NCI-H2081 (cell line): ENCODE measurements at places on chromosomes 11 and 22.

GRCh38 chr11:44178381-44178780 is 82.9 kb downstream of the EXT2 start:
- DNase-seq: no peak

- no peak for DNase-seq
Observed at GRCh38 chr22:47059076-47059475, 296.6 kb downstream of the TBC1D22A start.

DNA sequence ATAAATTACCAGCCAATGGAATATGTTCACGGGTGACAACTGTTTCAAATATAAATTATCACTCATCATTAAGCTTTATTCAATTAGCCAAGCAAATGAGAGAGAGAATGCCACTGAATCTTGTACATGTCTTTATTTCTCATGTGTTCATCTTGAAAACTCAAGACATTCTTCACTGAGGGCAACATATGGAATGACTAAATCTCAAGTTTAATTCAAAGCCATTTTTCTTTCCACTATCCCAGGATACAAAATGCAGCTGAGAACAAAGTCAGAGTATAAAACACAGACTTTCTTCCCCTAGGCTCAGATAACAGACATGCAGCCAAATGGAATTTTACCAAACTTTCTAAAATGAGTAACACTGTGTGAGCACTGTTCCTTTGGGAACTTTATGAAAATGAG is 12.1 kb upstream of the BBOX1 start:
- no peak for DNase-seq

- peak; percentile 69 for DNase-seq
Observed at GRCh38 chr11:117143390-117143789, 697 bp upstream of the PAFAH1B2 start.

DNA sequence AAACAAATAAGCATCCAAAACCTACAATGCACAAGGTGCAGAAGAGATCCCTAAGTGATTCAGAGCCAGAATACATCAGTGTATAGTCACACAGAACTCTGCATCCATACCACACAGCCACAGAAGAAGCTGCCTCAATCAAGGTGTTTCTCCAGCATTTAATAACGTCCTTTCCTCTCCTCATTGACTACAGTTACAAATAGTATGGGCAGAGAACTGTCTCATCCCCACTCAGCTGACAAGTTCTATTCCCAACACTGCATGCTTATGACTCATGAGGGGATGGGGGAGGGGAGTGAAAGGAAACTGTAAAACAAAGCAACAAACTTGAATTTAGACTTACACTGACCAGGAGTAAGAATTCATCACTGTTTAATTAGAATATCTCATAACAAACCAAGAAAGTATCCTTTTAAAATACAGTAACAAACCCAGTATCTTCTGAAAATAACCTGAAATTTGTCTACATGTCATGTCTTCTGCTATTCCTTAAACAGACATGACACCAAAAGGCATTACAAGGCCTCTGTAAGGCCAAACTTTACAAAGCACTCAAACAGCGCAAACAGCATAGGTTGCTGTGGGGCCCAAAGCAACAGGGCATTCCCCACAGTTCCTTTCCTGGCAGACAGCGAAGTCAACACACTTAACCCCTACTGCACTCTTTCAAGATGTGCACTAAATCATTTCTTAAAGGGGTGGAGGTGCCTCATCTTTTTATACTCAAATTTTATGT is 29.3 kb downstream of the CELF1 start:
- no peak for DNase-seq

DNA sequence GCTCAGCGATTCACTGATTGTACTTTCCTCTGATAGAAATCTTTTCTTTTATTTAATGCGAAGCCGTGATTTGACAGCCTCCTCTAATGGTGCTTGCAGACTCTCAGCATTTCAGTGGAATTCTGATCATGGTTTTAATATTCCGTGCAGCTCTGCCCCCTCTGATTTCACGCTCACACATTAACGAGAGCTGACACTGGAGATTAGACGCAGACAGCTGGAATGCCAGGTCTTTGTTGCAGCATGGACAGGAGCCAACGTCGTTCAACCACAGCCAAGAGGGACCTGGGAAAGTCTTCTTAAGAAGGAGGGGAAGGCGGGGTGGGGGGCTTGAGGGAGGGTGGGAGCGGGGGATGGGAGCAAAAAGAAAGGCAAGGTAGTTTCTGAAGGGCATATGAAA is 186.4 kb downstream of the BLID start:
- peak; percentile 56 for DNase-seq

DNA sequence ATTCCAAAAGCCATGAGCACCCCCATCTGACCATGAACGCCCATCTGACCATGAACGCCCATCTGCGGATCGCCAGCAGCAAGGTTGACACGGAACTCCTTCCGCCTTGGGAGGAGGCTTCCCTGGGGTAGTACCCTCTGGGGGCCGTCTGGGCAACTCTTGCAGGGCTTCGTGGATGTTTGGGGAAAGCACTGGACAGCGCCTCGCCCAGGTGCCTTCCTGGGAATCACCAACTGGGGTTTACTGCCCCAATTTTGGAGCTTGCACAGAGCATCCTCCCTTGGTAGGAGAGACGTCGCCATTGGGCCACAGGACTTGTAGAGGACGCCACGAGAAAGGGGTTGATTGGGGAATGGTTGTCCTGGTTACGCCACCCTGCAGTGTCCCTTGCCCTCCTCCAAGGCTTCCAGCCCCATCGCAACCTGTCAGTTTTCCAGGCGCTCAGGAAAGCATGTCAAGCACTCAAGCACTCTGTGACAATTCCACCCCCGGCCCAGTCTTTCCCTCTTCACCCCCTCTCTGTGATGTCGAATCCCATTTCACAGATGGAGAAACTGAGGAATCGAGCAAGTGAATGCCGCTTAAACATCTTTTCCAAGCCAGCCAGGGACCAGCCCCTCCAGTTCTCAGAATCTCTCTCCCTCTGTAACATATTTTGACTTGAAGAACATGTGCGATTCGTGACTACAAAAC is 914 bp upstream of the PRDM11 start:
- DNase-seq: peak; percentile 27

DNA sequence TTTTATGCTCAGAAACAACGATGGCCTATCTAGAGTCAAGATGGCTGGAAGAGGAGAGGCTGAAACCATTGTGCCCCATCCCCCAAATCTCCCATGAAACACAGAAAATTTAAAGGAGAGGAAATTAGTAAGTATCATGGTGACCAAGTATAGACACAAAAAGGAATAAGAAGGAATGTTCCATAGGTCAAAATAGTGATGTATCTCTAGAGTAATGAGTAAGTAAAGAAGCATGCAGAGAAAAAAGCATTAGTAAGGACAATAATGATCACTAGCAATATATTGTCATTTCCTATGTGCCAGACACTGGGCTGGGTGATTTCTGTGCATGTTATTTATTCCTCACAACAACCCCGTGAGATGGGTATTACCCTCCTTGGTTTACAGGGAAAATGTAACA is 2.6 kb upstream of the SLC22A24 start:
- no peak for DNase-seq

GRCh38 chr11:44257338-44258189 is 52.4 kb downstream of the ALX4 start:
- no peak for DNase-seq
